Kidney capillary endothelial cell (primary cell): ENCODE measurements at places on chromosomes 6 and 20.

- no peak for DNase-seq
Measured at GRCh38 chr6:81051952-81052351, 700.5 kb downstream of the TENT5A start.

- DNase-seq = no peak
Measured at GRCh38 chr6:126429866-126430265, 90.0 kb downstream of the CENPW start.

GRCh38 chr6:31441365-31442267 lies 38.2 kb downstream of the MICA start:
- DNase-seq = peak; percentile 59

DNA sequence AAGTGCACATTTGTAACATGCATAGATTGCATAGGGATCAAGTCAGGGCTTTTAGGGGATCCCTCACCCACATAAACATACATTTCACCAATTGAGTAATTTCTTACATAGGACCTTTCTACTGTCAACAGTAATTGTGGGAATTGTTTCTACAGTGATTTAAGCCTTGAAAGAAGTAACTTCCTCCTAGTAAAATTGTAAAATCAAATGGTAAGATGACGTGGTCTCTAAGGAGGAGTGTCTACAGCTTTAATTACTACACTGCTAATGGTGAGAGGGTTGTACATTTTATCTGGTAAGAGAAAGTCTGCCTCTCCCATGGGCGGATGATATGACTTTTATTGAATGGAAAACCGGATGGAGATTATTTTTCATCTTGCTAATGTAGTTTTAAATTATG lies 98.0 kb downstream of the RPP40 start:
- no peak for DNase-seq

- DNase-seq = peak; percentile 69
Measured at GRCh38 chr20:53611449-53611894, 17.8 kb upstream of the ZNF217 start.

GRCh38 chr20:37316116-37316774 lies 26.8 kb downstream of the MANBAL start:
- DNase-seq = no peak

- no peak for DNase-seq
Measured at GRCh38 chr20:25460566-25461280, 53.2 kb downstream of the GINS1 start.

- no peak for DNase-seq
Measured at GRCh38 chr6:15499591-15499990, 163.2 kb downstream of the DTNBP1 start.

GRCh38 chr6:108779536-108780275 lies 68.5 kb upstream of the ARMC2 start:
- no peak for DNase-seq

DNA sequence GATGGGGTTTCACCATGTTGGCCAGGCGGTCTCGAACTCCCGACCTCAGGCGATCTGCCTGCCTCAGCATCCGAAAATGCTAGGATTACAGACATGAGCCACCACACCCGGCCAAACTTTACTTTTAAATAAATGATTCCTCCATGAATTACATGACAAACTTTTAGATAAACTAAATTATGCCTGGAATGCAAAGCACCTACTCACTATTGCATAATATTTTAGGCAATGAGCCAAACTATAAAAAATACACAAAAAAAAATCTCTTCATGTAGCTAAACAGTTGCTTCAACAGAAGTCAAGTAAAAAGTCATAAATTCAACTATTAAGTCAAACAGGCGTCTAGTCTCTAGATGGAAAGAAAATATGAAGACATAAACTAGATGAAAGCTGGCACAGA lies 56.5 kb downstream of the PTPRK start:
- DNase-seq = no peak

GRCh38 chr6:32816746-32817204 lies at the start of gene HLA-DOB:
Gene HLA-DOB, minus strand, starts transcription at chr6:32817002. Its CDS starts 51 bp downstream, at chr6:32816951.
- DNase-seq = no peak

DNA sequence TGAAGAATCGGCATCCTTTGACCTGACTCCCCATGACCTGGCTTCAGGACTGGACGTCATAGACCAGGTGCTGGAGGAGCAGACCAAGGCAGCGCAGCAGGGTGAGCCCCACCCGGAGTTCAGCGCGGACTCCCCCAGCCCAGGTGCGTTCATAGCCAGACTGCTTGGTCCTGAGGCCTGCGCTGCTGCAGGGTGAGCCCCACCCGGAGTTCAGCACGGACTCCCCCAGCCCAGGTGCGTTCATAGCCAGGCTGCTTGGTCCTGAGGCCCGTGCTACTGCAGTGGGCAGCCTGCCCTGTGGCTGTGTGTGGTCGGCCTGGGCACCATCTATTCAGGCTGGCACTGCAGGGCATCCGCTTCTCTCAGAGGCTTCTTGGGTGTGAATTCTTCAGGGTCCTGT lies 15.8 kb downstream of the RTEL1 start:
- DNase-seq = no peak

GRCh38 chr20:20752712-20753111 lies 40.3 kb upstream of the RALGAPA2 start:
- peak; percentile 63 for DNase-seq

DNA sequence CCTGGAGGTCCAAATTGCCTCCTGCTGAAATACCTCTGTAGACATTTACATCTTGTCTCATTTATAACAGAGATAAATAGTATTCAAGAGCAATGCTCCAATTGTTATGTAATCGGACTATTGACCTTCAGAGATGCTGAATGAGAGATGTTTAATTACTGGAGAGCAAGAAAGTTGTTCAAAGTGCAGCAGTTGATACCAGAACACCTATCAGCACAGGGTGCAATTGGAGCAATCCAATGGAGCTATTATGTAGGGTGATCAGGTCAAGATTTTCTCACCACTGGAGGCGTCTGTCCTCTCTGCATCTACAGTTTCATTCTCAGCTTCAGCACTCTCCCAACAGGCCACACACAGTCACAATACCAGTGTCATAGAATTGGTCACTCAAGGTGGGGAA lies 19.5 kb upstream of the TMX4 start:
- DNase-seq = no peak

GRCh38 chr6:27375613-27376079 lies 12.9 kb upstream of the ZNF391 start:
- DNase-seq = no peak

DNA sequence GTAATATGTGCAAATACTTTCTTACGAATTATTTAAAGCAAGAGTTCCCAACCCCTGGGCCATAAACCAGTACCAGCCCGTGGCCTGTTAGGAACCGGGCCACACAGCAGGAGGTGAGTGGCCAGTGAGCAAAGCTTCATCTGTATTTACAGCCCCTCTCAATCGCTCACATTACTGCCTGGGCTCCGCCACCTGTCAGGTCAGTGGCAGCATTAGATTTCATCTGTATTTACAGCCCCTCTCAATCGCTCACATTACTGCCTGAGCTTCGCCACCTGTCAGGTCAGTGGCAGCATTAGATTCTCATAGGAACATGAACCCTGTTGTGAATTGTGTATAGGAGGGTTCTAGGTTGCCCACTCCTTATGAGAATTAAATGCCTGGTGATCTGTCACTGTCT lies 142.0 kb downstream of the RNASET2 start:
- DNase-seq = no peak

DNA sequence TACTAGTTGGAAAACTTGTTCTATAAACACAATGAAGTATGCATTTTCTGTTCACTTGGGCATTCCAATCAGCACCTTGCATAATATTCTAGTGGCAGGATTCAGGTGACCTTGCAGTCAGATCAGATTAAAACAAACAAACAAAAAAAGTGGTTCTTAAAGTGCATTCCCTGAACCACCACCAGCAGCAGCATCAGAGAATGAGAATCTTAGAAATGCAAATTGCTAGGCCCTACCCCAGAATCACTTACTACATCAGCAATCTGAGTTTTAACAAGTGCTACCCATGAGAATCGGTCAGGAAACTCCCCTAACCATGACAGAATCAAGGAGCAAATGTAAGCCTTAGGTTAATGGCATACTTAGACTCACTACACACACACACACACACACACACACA lies 41.7 kb downstream of the SNAP25 start:
- DNase-seq = no peak

DNA sequence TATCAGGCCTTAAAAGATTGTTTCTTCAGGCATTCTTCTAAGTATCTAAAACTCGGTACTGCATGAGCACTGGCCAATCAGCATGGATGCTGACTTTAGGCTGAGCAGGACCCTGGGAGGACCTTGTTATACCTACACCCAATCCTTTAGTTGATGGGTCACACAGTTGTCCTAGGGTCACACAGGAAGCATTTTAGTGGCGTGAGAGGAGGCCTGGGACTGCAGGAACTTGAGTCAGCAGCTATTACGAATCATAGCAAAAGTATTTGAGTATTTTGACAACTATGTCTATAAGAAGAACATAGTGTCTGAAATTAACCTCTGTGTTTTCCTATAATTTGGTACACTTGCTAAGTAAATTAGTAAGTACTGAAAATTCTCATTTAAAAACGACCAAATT lies 741.4 kb downstream of the HACE1 start:
- peak; percentile 56 for DNase-seq

DNA sequence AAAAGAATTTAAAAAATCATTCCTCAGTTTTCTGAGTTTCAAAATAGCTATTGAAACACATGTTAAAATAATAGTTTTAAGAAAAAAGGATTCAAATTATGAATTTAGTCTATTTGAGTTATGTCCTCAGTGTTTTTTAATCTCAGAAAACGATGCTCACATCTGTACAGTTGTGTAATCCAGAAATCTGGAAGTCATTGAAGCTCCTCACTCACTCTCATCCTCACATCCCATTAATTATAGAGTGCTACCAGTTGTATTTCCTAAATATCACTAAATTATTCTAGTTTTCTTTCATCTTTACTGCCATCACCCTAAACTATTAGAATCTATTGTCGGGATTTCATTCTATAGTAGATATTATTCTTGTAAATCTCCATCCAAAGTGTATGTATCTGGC lies 234.7 kb upstream of the RIMS1 start:
- no peak for DNase-seq

GRCh38 chr6:37525460-37526357 lies 26.0 kb upstream of the CCDC167 start:
- DNase-seq = no peak

- no peak for DNase-seq
Measured at GRCh38 chr6:167044696-167045095, 45.5 kb downstream of the CEP43 start.

DNA sequence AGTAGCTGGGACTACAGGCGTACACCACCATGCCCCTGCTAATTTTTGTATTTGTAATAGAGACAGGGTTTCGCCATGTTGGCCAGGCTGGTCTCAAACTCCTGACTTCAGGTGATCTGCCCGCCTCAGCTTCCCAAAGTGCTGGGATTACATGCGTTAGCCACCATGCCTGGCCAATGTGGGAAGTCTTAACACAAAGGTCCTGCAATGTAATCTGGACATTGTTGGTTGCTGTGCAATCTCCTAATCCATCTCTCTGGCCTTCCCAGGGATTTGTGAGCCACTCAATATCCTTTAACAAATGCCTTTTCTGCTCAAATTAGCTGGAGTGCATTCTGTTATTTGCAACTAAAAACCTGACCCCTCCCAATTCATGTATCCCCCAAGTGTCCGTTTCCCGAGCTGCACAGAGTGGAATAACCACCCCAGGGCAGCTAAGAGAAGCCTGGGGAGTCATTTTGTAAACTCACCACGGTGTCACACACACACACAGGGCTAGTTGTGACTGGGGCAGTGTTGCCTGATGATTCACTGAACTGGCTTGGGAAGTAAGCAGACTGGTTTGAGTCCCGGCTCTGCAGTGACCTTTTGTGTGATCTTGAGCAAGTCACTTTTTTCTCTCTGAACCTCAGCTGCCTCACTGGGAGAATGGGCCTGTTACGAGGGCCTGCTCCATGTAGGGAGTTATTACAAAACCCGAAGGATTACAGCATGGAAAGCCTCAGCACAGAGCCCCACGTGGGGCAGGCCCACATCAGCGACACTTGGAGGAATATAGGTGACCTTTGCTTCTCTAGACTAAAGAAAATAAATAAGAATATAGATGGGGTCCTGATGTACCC lies 152.3 kb downstream of the ZMYND8 start:
- DNase-seq = peak; percentile 17

DNA sequence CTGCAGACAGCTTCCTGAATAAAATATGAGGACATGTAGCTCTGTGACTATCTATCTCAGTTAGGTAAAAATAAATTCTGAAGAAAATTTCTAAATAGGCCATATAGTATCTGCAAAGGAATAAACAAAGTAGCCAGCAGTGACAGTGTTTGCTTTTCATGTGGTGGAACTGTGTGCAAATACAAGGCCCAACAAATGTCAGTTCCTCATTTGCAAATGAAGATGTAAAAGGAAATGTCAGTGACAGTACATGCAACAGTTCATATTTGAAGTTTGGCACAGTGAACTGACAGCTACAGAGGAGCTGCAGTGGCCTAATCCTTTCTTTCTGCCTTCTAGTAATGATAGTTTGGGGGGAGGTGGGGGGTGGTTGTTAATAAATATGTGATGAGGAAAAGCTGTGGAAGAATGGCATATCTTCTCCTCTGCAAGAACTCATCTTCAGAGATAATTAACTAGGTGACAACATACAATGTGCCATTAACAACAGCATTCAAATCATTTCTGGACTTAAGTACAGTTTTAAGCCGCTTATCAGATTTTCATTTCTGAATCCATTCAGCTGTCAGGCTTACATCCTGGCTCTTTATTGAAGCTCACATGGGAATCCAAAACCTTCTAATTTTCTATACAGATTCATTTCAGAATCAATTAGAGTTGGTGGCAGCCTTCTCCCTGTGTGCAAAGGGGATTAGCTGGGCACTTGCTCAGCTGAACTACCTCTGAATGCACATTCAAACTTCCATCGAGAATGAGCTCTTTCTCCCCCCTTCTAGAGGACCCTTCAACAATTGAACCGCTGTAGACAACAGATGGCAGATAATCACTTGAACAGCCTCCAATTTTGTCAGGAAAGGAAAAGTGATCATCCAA lies 1059.0 kb upstream of the EPHA7 start:
- DNase-seq = no peak

DNA sequence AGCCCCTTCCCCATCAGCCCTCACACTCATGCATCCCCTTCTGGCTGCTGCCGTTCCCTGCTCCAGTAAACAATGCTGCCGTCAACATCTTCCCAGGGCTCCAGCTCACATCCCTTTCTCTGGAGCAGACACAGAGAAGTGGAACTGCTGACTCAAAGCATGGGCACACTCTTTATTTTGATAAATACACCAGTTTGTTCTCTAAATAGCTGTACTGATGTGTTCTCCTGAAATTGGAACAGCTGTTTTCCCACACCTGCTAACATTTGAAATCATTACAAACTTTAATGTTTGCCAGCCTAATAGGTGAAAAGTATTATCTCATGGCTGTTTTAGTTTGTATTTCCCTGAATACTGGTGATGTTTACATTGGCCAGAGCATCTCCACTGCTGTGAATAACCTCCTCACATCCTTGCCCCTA lies 102.1 kb upstream of the NXT1 start:
- DNase-seq = no peak
